ENCODE measurements at places on chromosomes 3 and 15.

DNA sequence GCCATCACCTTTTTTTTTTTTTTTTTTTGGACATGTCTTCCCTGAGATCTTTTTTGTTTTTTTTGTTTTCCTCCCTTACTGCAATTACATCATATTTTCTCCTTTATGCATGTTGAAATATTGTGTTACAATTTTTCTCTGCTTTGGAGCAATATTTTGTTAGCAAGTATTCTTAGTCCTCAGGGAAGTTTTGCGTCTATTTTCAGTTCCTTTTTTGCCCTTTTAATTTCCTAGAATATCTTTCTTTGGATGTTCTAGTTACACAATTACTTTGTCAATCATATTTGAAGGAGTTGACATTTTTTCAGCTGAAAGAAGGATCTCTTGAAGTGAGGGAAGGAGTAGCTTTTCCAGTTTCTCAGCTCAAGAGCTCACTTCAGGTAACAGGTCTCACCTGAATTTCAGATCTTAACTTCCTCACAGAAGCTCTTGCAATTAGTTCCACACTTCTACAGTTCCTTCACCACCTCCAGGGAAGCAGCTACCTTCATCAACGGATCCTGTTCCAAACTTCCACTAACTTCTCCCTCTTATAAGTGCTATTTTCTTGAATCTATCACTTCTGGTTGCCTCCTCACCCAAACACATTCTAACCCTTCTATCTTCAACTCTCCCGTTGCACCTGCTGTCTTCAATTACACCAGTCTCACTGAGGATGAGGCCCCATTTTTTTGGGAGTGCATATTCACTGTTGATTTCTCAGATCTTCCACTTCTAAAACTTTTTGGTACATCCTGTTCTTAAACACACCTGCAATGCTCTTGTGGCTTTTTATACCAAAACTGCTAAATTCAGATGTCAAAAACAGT, 57.8 kb upstream of the CPOX start:
- no peak for DNase-seq

DNA sequence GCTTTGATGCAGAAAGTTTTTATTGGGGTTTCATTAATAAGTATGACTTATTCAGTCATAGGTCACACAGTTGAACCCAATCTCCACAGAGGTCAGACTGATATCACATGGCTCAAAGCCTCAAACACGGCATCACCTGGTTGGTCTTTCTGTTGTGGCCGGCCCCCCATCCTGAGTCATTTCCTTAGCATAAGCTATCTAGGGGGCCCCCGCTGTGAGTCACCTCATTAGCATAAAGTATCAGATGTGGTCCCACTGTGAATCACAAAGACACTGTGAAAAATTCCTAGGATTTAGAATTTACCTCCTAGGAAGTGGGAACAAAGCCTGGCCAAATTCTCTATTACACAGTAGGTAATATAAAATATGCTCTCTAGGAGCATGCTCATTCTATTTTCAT, 502.2 kb downstream of the PYDC2 start:
- DNase-seq, result no peak

GRCh38 chr3:72950372-72950771, 46.2 kb upstream of the PPP4R2 start:
- DNase-seq, result no peak

DNA sequence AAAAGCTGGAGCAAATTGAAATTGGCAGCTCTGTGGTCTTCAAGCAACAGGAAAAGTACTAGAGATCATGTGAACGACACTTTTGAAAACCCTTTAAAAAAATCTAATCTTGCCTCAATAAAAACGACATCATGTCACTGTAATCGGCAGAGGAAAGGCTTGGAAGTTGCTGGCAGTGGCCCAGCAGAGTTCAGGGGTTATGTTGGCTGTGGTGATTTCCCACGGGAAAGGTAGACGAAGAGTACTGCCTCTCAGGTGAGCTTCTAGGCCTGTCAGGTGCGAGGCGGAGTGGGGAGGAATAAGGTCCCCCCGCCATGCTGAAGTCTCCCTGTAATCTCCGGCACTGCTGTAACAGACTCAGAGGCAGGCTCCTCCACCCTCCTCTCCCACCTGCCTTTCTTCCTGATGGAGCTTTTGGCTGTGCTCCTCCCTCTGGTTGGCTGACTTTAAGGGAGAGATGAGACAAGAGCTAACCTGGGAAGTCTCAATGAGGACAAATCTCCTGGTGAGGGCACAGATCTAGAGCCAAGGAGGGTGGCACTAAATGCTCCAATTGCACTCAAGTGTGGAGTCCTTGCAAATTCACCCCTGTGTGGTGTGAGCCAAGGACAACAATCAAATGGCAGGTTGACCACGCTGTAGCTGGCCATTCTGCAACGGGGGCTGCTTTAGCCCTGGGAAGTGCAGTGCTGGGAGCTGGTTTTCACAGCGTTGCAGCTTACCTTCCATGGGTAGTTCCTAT, 18.7 kb upstream of the HES1 start:
- DNase-seq, result no peak

- DNase-seq, result no peak
Measured at GRCh38 chr3:34198309-34198708, 399.9 kb downstream of the PDCD6IP start.
